ENCODE measurements at places on chromosomes 2 and 18.
A peak's percentile ranks its signal among the peaks of the same experiment; 100 is the strongest.

GRCh38 chr2:113755835-113756354 is 547 bp downstream of the SLC35F5 start:
- peak; percentile 52 for DNase-seq

DNA sequence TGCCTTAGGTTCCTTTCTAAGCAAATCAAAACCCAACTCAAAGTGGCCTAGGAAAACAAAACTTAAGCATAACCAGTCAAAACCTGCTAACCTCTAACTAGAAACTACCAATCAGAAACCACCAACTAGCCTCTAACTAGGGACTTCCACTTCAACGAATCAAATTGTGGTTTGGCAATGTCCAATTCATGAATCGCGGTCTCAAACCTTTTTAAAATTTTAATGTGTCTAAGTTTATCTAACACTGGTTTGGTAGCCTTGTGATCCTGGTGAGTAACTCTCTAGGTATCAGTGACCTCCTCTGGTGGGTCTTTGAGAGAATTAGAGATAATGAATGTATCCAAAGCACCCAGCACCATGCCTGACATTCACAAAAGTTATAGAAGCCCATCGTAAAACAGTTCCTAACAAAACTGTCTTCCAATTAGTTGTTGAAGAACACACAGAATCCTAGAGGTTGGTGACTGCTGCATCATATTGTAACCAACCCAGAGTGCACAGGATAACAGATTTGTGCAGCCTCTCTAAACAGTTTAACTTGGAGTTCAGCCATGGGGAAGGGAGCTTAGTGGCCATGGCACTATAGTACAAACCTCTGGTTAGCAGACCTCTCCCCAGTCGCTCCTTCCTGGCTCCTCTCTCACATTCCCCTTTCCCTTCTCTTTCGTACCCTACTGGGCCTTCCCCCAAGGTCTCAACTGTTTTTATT is 45.2 kb upstream of the B3GNT2 start:
- DNase-seq: peak; percentile 34

GRCh38 chr2:5172923-5173322 is 519.3 kb upstream of the SOX11 start:
- no peak for DNase-seq

DNA sequence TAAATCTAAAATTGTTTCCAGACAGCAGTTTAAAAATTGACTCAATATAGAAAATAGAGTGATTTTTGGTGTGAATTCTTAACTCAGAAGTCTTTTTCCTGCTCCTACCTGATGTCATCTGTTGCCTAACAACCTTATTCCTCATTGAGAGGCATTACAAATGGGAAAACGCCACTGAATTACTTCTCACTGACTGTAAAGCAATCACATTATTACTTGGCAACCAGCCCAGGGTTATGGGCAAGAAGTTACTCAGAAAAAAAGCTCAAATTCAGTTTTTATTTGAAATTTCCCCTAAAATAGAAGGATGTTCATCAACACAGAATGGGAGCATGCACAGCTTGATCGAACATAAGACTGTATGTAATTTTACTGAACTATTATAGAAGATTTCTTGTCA is 201.8 kb upstream of the GULP1 start:
- DNase-seq: peak; percentile 47

GRCh38 chr2:105643405-105644173 is 101.1 kb upstream of the NCK2 start:
- DNase-seq: no peak

- no peak for DNase-seq
These were observed 14.3 kb upstream of the PIEZO2 start for GRCh38 chr18:11163665-11164064.

DNA sequence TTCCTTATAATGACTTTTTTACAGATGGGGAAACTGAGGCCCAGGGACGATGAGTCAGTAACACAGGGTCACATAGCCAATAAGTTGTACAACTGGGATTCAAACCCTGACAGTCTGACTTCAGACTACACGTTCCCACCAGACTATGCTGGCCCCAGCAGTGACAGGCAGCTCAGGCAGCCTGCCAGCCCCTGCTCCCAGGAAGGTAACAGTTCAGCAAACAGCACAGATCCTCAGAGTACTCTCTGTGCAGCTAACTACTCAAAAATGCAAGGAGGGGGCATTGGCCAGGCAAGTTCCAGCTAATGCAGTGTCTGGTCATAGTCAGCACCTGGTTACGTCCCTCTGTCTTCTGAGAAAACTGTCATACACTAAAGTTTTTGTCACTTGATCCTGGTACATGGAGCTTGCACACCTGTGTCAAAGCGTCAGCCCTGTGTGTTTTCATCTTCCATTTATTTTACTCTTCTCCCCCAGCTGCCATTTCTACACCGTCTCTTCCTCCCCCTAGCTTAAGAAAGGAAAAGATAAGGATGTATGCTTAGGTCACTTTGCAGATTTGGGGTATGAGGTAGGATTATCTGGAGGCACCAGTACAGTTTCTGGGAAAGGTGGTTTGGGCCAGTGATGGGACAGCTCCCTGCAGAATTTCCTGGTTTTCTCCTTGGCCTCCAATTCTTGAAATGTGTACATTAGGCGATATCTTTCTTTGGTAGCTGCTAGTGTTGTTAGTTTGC is 4.5 kb downstream of the SMARCAL1 start:
- no peak for DNase-seq

- peak; percentile 75 for DNase-seq
These were observed 30.7 kb downstream of the DOCK10 start for GRCh38 chr2:225011585-225011984.

- DNase-seq: no peak
These were observed 184.2 kb downstream of the ZNF385B start for GRCh38 chr2:179677077-179677688.

DNA sequence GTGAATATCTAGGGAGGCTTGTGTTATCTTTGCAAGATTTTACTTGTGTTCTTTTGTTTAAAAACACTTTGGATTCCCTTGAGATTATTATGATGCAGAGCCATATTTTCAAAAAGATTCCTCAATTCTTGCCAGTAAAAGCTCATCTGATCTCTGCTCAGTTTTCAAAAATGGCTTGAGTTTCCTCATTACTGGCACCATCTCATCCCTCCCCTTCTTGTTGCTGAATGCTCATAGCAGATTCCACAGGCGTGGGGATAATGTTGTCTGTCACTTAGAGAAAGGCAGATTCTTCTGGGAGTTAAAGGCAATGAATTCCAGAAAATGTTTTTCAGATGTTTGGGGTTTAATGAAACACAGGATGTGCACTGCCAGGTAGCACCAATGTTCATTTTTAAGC is 170.4 kb upstream of the TANK start:
- DNase-seq: no peak

- no peak for DNase-seq
These were observed 102.2 kb upstream of the UXS1 start for GRCh38 chr2:106296182-106296815.

- DNase-seq: no peak
These were observed 177.4 kb downstream of the PARD3B start for GRCh38 chr2:204722691-204723090.

DNA sequence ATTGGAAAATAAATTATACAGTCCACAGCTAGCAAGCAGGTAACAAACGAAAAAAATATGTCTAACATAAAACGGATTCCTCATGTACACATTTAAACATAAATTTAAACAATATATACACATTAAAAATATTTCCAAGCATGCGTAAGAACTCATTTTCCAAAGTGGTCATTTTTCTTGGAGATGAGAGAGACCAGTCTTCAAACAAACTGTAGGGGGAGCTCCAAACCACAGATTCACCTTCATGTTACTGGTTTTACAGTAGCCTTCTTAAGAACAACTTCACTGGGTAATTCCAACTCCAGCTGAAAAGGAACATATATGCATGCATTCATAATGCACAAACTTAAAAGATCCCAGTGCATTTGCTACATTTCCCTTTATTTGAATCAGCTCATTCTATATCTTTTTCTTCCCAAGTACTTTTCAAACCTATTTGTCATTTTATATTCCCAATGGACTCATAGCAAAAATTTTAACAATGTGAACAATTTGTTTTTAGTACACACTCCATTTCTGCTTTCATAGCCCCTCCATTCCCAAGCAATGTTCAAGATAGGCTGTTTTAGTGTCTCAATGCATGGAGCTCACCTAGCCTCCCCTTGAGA is 4.7 kb upstream of the STAMBP start:
- DNase-seq: peak; percentile 55
